Epithelial cell of esophagus (primary cell): ENCODE measurements at places on chromosomes 11 and 22.

DNA sequence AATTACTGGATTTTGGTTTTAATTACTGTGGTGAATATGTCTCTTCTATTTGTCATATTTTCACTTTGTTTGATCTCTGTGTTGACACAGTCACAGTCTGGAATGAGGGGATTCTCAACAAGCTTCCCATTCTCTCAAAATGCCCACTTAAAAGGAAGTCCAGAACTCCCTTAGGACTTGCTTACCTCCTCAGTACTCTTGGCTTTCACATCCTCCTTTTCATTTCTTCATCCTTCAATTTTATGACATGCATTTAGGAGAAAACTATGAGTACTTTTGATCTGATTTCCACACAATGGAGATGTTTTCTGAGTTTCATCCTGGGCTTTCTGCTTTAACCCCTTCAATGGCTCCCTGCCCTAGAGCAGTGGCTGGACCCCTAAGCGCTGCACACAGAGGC is 49.3 kb upstream of the FLI1 start:
- DNase-seq: no peak

- DNase-seq: no peak
These were observed 2091.9 kb downstream of the LRRC4C start for GRCh38 chr11:39367534-39367933.

- DNase-seq: peak; percentile 95
These were observed 125.4 kb downstream of the CASP12 start for GRCh38 chr11:104772806-104773241.

DNA sequence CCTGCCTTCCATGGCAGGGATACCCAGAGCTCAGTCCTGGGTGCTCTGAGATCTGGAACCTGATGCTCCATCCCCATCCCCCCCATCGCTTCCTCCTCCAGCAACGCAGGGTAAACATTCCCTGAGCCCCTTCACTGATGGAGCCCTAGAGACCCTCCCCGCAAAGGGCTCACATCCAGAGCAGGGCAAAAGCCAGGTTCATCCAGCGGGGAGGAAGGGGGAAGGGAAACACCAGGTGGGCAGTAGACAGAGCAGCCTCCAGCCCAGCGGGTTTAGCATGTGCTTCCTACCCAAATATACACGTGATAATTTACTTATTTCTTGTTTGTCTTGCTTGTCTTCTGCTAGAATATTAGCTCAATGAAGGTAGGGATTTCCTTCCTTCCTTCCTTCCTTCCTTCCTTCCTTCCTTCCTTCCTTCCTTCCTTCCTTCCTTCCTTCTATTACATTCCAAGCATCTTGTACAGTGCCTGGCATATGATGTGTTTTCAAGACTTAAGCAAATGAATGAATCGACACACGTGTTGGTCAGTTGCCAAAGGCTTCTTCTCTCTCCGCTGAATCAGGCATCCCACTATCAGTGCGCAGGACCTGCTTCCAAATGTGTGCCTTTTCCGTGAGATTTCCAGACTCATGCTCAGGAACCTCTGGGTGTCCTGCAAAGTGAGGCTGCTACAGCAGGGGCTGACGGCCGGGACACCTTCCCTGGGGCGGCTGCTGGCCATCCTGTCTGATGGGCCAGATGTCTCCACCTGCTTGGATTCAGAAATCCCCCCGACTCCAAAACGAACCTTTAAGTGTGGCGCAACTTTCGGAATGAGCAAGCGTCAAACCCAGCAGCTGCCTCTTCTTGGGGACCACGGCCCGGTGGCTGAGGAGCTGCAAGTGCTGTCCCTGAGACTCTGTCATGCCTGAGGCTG is 955.1 kb downstream of the BRD1 start:
- DNase-seq: no peak

GRCh38 chr11:121246021-121246768 is 46.4 kb upstream of the SC5D start:
- no peak for DNase-seq

DNA sequence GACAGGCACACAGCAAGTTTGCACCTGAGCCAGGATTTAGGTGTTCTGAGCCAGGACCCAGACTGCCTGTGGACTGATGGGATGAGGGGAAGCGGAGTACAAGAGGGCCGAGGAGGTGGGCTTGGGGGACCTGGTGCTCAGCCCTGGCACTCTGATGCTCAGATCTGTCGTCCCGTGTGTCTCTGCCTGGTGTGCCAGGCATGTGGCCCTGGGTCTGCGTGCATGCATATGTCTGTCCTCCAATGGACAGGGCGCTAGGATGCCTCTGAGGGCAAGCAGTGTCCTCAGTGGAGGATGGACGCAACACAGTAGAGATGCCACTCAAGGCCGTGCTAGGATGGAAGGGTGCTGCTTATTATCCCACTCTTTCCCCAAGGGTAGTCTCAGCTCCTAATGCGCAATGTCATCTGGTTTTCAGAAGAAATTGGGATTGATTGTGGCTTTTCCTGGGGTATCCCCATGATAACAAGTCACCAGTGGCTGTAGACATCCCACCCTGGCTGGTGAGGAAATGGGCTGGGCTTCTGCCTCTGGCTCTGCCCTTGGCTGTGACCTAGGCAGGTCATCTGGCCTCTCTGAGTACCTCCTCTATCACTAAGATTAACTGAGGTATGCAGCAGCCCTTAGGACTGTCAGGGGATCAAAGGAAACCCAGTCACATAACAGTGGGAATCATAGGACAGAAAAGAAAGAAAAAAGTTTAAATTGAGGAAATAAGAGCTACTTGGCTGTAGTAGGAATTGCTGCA is 35.7 kb upstream of the SUSD2 start:
- no peak for DNase-seq

- peak; percentile 62 for DNase-seq
These were observed 204.9 kb downstream of the CSNK2A3 start for GRCh38 chr11:11148104-11148509.

DNA sequence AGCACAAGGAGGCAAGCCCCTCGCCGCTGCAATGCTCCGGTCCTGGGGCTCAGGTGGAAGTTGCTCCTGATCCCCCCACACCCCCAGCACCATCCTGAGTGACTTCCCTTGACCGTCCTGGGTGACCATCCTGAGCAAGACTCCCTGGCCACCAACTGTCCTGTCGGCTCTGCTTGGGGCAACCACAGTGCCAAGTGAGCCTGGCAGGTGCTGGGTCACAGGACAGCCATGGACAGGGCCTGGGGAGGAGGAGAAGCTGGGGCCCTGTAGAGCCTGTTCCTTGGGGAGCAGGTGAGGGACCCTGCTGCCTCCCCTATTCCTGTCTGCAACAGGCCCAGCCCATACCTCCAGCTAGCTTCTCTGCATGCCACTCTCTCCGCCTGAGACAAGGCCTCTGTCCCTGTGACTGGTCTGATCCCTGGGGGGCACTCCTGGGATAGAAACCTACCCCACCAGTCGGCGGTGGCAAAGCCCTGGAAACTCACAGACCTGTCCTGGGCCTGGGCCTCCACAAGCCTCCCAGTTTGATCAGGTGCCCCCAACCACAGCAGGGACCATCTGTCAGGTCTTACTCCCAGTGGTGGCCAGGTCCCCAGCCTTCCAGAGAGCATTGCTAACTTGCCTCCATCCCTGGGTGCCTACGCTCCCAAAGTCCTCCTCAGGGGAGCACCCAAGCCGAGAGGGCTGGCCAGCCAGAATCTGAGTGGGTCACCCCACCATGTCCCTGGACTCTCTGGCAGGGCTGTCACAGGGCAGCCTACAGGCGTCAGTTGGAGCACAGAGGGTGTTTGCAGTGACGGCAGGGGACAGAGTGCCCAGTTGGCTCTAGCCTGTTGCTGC is 68.7 kb upstream of the WNT7B start:
- no peak for DNase-seq

DNA sequence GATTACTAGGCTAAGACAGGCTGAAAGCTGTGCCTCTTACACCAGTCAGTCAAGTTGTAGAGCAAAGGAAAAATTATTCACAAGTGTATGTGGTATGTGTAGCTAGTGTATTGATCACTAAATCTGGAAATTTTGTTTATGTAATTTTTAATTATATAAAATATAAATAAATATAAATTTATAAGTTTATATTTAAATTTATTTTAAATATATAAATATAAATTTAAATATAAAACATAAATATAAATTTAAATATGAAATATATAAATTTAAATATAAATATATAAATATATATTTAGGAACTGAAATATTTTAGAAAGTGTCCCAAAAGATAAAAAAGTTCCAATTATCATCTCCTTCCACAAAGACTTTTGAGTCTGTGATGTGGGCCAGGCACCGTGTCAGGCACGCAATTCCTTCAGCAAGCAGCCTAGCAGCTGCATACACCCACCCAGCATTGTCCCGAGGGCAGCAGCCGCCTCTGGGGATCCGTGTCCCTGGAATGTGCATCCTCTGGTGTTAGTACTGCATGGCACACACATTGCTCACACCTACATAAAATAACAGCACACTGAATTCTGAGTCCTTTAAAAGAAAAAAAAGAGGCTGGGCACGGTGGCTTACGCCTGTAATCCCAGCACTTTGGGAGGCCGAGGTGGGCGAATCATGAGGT is 1098.0 kb downstream of the BRD1 start:
- no peak for DNase-seq

- DNase-seq: no peak
These were observed 4.3 kb downstream of the RCOR2 start for GRCh38 chr11:63912678-63913077.

DNA sequence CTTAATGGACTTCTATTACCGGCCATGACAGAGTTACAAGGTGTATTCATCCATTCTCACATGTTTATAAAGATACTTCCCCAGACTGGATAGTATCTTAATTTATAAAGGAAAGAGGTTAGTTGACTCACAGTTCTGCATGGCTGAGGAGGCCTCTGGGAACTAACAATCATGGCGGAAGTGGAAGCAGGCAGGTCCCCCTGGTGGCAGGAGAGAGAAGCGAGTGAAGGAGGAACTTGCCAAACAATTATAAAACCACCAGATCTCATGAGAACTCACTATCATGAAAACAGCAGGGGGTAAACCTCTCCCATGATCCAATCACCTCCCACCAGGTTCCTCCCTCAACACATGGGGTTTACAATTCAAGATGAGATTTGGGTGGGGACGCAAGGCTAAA is 170.0 kb upstream of the PDGFD start:
- peak; percentile 4 for DNase-seq

GRCh38 chr11:2077061-2077802 is 62.0 kb downstream of the IGF2 start:
- DNase-seq: peak; percentile 93

- no peak for DNase-seq
These were observed 45.8 kb upstream of the SORL1 start for GRCh38 chr11:121406291-121406690.

DNA sequence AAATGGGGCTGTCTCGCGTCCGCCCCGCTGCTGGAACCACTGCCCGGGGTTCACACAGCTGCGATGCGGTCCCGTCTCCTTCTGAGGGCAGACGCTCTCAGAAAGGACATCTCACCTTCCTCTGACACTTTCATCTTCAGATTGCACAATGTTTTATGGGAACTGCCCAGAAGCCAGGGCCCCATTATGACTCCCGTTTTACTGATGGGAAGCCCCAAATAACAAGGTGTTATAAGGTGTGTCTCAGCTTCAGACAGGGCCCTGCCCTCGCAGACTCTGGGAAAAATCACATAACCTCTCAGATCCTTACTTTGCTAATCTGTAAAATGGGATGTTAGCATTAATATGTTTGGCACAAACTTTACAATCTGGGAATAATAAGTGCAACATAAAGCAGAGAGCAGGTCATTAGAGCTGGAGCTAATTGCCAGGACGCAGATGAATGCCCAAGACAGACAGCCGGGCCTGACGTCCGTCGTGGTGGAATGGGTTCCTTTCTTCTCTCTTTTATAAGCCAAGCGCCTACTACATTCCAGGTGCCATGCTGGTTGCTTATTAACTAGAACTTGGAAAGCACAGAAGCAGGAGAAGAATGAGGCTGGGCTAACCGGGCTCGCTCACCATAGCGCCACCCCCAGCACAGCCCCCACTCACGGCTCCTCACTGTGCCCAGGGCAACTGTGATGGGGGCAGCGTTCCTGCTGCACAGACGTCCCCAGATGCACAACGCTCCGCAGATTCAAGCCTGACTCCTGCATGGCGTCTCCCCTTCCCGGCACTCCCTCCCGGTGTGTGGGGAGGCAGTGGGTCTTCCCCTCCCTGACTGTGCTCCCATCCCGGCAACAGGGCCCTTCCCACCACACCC is 43.8 kb downstream of the TRMU start:
- no peak for DNase-seq

- no peak for DNase-seq
These were observed 46.1 kb downstream of the SMIM38 start for GRCh38 chr11:69201764-69202370.

- peak; percentile 46 for DNase-seq
These were observed 7.7 kb upstream of the APLP2 start for GRCh38 chr11:130062026-130062425.

DNA sequence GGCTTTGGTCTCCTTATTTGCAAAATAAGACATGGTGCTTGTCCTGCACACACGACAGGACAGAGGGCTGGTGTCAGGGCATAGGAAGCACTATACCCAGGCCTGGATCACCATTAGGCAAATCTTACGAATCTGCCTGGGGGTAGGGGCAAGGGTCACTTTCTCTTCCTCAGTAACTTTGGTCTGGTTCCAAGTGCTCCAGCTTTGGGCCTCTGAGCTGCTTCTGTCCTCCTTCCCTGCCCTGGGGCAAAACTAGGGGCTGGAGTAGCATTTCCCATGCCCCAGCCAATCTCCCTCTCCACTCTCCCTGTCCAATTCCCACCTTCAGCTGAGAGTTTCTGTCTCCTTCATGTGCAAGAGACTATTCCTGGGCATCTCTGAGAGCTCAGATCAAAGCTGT is 123.7 kb upstream of the NECTIN1 start:
- DNase-seq: no peak

- DNase-seq: no peak
These were observed 32.4 kb downstream of the SCUBE1 start for GRCh38 chr22:43310798-43311197.

DNA sequence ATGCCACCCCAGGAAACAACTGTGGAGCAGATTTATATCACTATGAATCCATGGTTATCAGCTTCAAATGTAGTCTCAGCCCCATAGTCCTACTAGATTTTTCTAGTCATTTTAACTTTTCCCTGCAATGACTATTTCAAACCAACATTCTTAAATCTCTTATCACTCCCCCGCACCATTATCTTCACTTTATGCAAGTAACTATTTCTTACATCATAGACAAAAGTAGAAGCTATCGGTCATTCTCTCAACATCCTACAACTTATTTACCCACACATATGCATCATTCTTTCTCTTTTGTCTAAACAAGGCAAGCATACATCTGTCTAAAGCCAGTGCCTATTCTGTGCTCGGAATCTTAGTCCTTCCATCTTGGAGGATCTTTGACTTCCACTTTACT is 4.4 kb downstream of the TIMM10B start:
- DNase-seq: no peak

- no peak for DNase-seq
These were observed 5.0 kb downstream of the RHOG start for GRCh38 chr11:3835751-3836150.

DNA sequence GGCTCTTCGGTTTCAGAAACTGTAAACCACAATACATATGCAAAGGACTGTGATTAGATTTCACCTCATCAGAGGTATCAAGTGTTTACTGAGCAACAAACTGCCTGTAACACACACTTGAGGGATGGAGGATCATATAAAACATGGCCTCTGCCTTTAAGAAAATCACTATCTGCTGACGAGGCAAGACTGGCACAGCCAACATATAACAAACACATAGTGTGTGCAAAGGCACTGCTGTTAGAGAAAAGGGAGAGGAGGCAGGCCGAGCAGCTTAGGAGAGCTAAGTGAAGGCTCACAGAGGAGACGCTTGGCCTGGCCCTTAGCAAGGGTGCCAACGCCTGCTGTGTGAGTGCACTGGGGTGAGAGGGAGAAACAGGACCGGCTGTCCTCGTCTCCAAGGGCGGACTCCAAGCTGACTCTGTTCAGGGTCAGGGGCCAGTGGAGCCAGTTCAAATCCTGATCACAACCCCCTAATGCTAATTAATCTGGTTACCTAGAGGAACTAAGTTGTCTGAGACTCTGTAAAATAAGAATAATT is 48.2 kb downstream of the LRFN4 start:
- peak; percentile 29 for DNase-seq
